ENCODE measurements at places on chromosomes 12 and 14.

- no peak for DNase-seq
Measured at GRCh38 chr14:68403191-68404145, 389.4 kb downstream of the ZFP36L1 start.

GRCh38 chr12:71900091-71900490, 38.6 kb upstream of the TPH2 start:
- DNase-seq = no peak

GRCh38 chr12:114412307-114412706, 6.4 kb upstream of the TBX5 start:
- DNase-seq = no peak

- no peak for DNase-seq
Measured at GRCh38 chr12:118398940-118399339, 22.6 kb downstream of the SUDS3 start.

GRCh38 chr14:64974563-64974962, 2.4 kb upstream of the RAB15 start:
- DNase-seq = no peak

DNA sequence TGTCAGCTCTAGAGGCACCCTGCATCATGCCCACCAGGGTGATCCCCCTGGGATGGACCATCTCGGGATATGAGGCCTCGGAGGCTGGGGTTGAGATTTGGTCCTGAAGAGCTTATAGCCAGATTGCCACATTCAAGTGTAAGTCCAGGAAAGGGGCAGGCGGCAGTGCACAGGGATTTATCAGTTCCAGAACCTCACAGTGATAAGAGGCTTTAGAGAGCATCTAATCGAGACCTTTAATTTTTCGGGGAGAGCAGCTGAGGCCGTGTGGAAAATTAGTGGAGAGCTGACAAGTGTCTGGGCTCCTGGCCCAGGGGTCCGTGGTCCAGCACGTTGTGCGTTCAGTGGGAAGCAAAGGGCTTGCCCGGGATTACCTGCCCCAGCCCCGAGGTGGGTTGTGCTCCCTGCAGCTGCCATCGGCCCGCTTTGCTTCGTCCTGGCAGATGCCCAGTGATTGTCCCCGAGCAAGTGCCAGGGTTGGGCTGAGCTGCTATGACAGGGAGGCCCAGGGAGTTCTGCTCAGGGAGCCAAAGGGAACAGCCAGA, 52.1 kb downstream of the C14orf132 start:
- no peak for DNase-seq

DNA sequence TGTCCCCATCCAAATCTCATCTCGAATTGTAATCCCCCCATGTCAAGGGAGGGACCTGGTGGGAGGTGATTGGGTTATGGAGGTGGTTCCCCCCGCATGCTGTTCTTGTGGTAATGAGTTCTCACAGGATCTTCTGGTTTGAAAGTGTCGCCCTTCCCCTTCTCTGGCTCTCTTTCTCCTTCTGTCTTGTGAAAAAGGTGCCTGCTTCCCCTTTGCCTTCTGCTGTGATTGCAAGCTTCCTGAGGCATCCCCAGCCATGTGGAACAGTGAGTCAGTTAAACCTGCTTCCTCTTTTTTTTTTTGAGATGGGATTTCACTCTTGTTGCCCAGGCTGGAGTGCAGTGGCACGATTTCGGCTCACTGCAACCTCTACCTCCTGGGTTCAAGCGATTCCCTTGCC, 104.0 kb downstream of the CCDC91 start:
- DNase-seq = no peak
